ENCODE measurements at places on chromosomes 3 and 15.

GRCh38 chr3:136193278-136194054, 2.7 kb downstream of the MSL2 start:
- no peak for DNase-seq

DNA sequence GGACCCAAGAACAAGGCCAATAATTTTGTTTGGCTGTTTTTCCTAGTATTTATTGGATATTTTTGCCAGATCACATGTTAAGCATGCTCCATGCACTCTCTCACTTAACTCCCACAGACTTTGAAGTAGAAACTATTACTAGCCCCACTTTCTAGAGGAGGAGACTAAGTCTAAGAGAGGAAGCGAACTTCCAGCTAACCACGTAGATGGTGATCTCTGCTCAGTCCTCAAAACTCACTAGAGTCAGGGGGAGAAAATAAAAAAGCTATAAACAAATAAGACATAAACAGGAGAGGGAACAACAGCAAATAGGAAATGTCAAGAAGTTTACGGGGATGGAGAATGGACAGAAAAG, 481.0 kb upstream of the PROK2 start:
- no peak for DNase-seq

- DNase-seq: no peak
Measured at GRCh38 chr15:94282269-94283250, 51.2 kb downstream of the MCTP2 start.

- no peak for DNase-seq
Measured at GRCh38 chr15:34841262-34841725, 45.9 kb upstream of the ACTC1 start.

- no peak for DNase-seq
Measured at GRCh38 chr3:16013568-16013967, 160.9 kb upstream of the GALNT15 start.

DNA sequence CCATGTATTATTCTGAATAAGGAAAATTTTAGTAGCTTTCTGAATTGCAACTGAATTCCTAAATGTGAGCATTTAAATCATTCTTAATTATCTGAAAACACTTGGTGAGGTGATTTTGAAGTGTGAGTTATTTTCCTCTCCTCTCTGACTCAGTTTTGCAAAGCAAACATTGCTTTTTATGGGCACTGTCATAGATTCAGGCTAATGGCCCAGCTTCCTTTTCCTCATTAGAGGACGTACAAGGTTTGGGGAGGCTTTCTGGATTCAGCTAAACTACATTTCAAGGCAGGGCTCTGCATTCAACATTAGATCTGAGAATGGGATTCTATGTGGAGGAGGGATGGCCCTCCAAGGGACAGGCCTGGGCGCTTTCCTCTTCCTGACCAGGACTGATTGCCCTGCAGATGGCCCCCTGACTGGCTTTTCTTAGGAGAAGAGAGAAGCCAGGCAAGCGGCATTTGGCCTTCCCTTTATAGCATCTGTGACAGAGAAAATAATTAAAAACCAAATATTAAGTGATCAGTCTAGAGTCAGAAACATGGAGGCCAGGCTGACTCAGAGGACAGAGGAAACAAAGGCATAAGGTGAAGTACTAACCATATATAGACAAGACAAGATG, 53.0 kb upstream of the STXBP5L start:
- DNase-seq: no peak

- DNase-seq: no peak
Measured at GRCh38 chr15:100684591-100684990, 82.2 kb downstream of the ASB7 start.

DNA sequence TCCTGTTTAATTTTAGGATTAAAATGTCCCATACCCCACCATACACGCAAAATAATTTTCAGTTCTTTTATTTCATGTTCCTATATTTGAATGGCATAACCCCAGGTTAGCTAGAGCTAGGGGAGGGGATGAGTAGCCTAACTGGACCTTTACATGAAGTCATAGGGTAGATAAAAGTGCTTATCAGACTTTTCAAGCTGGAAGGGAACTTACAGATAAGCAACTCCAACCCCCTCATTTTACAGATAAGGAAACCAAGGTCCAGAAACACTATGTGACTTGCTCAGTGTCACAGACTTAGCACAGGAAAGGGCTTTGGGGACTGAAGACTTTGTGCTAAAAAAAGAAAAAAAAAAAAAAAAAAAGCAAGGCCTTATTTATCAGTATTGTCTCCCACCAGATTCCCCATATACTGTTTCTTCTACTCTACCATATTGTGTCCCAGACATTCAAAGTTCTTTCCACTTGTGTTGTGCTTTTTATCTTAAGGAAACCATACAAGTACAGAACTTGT, 10.6 kb upstream of the TNIK start:
- DNase-seq: no peak

- DNase-seq: no peak
Measured at GRCh38 chr3:37770938-37771918, 90.5 kb upstream of the CTDSPL start.

- no peak for DNase-seq
Measured at GRCh38 chr3:110758208-110758607, 313.4 kb upstream of the NECTIN3 start.

- DNase-seq: no peak
Measured at GRCh38 chr3:125220183-125220582, 7.6 kb upstream of the SLC12A8 start.

GRCh38 chr3:197343111-197343510, 44.7 kb upstream of the DLG1 start:
- no peak for DNase-seq

DNA sequence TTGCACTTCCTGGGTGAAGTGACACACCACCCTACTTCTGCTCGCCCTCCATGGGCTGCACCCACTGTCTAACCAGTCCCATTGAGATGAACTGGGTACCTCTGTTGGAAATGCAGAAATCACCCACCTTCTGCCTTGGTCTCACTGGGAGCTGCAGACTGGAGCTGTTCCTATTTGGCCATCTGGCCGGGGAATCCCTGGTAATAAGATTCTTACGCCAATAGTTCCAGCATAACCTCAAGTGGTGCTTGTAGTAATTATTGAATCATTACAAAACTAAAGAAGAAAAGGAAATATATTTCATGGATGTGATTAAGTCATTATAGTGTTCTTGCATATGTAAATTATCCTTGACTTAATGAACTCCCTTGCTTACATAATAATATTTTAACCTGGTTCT, 841.9 kb downstream of the CADM2 start:
- DNase-seq: no peak

GRCh38 chr3:143445118-143445517, 325.5 kb downstream of the CHST2 start:
- DNase-seq: no peak
